Activated T-cell treated with anti-CD3 and anti-CD28 coated beads, Interleukin-2, amount 50 U/mL, for 48 hours (primary cell): ENCODE measurements at places on chromosomes 11 and 22.

DNA sequence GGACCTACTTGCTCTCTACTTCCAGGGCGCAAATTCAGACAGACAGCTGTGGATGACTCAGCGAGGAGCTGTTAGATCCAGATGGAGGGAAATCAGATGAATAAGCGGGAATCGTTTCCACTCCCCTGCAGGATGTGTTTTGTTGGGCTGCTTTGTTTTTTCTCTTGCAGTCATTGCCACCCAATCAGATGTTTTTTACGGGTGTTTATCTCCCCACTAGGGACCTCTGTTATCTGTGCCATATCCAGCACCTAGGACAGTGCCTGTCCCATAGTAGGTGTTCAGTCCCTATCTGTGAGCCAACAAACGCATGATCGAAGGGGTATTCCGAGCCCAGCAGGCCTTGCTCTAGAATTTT, 51.1 kb upstream of the PARVG start:
- DNase-seq, result no peak

DNA sequence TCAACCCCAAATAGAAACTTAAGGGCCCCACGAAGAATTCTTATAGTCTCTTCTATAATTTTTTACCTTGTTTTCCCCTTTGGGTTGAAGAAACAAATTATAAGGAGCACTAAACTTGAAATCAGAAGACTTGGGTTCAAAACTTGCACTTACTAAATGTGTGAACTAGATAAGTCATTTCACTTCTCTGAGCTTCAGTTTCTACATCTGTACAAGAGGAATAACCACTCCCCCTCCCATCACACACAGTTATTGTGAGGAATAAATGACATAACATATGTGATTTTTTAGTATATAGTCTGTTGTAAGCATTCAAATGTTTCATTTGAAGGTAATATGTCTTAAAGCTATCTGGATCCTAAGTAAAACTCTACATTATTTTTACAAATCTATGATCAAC, 78.8 kb downstream of the LIF start:
- DNase-seq, result no peak

GRCh38 chr11:86014221-86014620, 54.7 kb downstream of the PICALM start:
- DNase-seq, result no peak

- DNase-seq, result no peak
Observed at GRCh38 chr11:507727-508515, 879 bp upstream of the RNH1 start.

DNA sequence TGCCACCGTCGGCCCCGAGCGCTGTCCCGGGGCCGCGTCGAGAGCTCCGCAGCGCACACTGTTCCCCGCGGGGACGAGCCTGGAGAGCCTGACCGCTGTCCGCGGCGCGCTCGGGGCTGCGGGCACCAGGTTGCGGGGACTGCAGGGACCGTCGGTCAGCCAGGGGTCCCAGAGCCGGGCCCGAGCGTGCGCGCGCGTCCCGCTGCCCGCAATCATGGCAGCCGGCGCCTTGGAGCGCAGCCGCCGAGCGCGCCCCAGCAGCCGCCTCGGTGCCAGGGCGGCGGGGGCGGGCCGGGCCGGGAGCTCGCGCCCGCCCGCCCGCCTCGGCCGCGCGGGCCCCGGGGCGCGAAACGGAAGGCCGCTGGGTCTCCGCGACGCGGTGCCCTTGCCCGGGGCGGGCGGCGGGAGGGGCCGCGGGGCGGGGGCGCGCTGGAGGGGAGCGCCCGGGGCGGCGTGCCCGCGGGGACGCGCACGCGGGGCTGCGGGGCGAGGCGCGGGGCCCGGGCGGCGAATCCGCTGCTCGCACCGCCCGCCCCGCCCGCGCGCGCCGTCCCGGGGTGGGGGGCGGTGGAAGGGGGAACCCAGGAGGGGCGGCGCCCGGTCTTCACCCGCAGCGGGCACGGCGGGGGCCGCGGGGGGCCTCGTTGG, 79.4 kb upstream of the PPARA start:
- peak; percentile 60 for DNase-seq

DNA sequence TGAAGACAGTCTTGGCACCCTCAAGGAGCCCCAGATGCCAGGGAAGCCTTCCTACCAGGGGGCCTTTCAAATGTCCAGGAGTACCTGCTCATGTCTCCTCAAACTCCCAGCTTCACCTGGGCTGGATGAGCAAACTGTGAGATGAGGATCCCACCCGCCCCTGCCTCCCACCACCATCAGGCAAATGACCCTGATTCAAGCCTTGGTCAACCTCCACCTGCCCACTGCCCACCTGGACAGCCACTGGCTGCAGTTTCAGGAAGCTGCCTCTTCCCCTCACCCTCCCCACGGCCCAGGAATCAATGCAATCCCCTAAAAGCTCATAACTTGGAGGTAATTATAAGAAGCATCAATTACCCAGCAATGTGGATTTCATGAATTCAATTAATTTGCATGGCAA, 122.7 kb downstream of the BUD13 start:
- no peak for DNase-seq

DNA sequence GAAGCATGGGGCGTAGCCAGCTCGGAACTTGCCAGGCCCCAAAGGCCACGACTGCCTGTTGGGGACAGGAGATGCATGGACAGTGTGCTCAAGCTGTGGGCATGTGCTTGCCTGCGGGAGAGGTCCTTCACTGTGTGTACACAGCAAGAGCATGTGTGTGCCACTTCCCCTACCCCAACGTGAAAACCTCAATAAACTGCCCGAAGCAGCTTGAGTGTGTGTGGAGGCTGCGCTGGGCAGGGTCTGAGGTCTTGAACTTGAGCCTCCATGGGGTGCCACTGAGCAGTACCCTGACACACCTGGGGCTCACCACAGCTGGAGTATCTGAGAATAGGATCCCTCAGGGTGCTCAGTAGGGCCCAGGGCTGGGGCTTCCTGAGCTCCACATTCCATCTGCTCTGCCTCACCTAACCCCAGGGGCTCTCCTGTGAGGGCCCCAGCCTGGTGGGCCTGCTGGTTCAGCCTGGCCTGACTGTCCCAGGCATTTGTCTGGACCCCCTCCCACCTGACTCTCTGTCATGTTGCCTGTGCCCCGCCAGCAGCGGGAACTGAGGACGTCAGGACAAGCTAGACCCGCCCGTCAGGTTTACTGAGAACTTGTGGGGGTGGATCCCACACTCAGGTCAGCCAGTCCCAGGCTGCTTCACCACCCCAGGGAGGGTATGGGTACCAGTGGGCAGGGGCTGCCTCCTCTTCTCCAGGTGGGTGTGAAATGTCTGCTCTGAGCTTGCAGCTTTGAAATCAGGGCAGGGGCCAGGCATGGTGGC, 3.2 kb downstream of the RASSF7 start:
- DNase-seq, result no peak

DNA sequence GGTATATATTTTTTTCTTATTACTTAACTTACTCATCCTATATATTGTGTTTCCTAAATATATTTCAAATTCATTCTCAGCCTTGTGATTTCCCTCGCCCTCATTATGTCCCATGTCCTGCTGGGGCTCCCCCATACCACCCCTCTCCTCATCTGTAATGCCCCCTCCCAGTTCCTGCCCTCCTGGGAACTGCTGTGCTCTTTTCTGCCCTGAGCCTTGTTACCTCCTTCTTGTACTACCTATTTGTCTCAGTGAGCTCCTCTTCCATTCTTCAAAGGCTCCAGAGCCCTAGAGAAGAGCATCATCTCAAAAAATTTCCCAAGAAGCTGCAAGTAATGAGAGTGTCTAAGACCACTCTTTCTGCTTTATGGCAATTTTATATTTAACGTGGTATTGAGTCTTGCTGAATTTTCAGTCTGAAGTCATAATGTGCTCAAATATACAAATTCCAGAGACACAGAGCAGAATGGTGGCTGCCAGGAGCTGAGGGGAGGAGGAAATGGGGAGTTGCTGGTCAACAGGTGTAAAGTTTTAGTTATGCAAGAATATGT, 66.5 kb upstream of the TOP3B start:
- no peak for DNase-seq

DNA sequence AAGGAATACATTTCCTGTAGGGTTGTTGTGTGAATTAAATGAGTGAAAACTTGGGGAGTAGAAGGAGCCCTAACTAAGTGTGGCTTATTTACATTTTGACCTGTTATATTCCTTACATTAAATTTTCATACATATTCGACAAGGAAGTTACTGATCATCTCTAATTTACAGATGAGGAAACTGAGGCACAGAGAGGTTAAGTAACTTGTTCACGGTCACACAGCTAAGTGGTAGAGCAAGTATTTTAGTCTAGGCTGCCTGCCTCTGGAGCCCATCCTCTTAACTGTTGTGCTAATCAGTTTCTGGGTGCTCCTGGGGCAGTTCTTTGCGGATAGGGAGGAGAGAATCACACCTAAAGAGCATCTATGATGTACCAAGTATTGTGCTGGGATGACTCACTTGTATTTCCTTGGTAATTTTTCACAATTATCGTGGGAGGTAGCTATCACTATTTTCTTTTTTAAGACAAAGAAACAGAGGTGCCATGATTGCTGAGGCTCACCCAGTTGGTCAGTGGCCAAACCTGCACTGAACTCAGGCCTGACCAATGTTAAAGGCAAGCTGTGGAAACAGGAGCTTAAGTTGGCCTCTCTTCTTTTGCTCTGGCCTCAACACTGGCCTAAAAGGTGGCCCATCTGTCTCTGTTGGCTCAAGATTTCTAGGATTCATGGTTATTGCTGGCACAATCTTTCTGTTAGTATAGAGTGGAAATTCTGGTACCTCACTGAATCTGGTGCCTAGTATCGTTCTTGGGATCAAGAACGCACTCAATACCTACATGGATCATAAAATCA, 2.9 kb upstream of the ELF5 start:
- no peak for DNase-seq

DNA sequence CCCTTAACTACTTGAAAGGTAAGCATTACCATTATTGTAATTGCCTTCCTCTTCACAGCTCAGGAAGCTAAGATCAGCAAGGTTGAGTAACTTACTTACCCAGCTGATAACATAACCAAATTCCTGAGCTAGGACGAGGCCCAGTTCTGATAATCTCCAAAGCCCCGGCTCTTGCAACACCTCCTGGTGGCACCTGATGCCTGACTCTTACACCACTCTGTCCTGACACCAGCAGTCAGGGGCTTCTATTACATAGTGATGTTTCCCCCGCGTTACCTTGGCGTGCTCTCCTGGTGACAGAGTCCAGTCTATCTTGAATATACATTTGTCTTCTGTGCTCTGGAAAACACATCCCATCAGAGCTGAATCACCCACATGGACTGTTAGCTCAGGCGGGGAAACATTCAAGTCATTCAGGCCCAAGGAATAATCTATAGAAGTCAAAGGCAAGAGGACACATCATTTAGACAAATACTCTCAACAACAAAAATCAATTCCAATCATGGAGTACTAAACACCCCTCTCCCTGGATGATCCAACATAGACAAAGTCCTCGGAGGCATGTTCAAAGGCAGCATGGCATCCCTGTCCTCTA, 12.6 kb downstream of the JAML start:
- peak; percentile 22 for DNase-seq

DNA sequence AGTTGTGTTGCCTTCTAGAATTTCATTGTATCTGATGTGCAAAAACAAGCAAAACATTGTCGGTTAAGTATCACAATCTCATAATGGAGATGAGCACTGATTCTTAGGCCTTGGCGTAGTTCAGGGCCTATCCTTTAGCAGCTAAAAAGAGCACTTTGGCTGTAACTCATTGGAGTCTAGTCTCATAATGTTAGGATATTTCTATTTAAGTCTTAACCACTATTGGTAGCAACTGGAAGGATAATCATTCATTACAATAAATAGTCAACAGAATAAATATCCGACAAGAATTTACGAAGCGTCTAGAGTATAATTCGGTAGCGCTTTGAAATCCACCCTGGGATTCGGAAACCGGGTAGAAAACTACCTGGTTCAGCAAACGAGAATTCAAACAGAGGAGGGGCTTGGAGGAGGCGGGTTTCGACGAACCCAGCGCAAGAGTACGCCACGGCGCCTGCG, 461 bp upstream of the EED start:
- DNase-seq, result peak; percentile 91

GRCh38 chr11:113789675-113790320, 10.2 kb downstream of the CLDN25 start:
- DNase-seq, result no peak

- no peak for DNase-seq
Observed at GRCh38 chr11:22554221-22554620, 71.4 kb downstream of the FANCF start.

- DNase-seq, result no peak
Observed at GRCh38 chr22:48944433-48944750, 883.3 kb downstream of the BRD1 start.

GRCh38 chr11:120988603-120989002, 35.3 kb upstream of the TBCEL start:
- DNase-seq, result no peak

DNA sequence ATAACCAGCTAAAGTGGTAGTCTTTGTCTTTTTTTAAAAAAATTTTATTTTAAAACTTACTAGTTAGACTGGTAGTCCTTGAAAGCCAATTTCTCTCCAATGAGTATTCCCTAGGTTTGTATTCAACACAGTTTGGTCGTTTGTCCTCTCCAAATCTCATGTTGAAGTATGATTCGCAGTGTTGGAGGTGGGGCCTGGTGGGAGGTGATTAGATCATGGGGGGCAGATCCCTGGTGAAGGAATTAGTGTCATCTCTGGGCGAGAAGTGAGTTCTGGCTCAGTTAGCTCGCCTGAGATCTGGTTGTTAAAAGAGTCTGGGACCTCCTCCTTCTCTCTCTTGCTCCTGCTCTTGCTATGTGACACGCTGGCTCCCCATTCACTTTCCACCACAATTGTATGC, 18.0 kb downstream of the FLI1 start:
- peak; percentile 19 for DNase-seq

- DNase-seq, result no peak
Observed at GRCh38 chr11:15769203-15769602, 587.1 kb downstream of the SOX6 start.

DNA sequence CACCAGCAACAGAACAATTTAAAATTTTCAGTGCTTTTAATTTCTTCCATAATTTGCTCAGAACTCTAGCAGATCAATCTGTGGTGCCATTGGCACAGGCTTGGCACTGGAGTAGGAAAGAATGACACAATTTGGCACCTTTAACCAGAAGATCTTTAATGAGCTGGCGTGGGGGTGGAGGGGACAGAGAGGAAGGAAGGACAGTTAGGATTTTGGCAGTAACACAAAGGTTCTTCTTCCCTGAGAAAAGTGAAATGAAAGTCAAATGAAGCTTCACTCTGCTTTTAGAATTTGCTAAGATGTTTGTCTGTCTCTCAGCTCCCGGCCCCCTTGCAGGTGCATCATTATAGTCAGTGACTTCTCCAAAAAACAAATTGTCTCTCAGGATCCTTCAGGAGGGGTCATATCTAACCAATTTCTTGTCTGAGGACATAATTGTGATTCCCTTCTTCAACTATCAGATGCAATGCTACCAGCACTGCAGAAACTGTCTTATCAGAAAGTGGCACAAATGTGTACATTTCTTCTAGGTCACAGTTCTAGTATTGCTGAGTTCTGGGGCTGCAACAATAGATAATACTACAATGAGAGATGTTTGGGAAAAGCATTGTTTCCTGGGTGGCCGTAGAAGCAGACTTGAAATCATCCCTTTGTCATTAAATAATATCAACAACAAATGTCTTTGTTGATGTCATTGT, 66.8 kb downstream of the CSTPP1 start:
- peak; percentile 37 for DNase-seq

DNA sequence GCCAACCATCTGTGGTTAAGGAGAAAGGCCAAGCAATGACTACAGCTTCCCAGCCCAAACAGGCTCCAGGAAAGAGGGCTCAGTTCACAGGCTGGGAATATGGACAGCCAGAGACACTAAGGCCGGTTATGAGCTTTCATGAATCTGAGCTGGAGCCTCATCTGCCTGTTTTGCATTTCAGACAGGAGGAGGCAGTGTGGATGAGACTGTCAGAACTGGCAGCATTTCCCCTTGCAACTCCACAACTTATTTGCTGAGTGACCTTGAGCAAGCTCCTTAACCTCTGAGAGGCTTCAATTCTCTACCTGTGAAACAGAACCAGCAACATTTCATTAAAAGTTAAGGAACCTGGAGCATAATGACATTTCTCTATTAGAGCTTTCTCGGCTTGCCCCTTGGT, 264.0 kb downstream of the ETS1 start:
- DNase-seq, result peak; percentile 63
